Hindlimb muscle (tissue), 1 donor: ENCODE measurements at places on chromosomes 13 and 19. TPM values are rescaled to one million over a fixed set of nuclear protein-coding genes. Genes with fewer than 3 reads are reported as not detected.

DNA sequence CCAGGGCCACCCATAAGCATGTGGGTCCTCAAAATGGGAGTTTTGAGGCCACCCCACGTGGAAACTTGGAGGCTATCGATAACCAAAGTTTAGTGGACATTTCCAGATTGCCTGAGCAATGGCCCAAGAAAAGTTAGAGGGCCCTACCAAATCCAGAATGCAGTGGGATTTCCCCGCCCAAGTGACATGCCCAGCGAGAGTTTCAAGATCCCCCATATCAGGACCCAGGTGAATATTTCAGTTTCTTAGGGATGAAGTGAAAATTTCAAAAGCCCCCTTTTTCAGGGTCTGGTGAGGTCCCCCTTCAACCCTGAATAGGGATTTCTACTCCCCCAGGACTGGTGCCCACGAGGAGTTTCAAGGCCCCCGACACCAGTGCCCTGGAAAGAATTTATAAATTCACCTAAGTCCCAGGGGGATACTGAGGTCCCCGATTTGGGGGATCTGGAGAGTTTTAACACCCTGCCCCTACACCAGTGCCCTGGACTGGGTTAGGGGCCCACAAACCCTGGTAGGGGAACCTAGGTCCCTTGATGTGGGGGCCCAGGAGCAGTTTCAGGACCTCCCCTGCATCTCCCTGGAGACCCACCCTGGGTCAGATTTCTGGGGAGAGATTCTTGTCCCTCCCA, 695 bp downstream of the BST2 start:
- DNase-seq, result no peak

Gene ZNF486
- 4.9 TPM for polyA plus RNA-seq

Gene PLVAP
- 68.7 TPM for polyA plus RNA-seq

GRCh38 chr13:45873491-45874325, 22.2 kb upstream of the SIAH3 start:
- no peak for DNase-seq

DNA sequence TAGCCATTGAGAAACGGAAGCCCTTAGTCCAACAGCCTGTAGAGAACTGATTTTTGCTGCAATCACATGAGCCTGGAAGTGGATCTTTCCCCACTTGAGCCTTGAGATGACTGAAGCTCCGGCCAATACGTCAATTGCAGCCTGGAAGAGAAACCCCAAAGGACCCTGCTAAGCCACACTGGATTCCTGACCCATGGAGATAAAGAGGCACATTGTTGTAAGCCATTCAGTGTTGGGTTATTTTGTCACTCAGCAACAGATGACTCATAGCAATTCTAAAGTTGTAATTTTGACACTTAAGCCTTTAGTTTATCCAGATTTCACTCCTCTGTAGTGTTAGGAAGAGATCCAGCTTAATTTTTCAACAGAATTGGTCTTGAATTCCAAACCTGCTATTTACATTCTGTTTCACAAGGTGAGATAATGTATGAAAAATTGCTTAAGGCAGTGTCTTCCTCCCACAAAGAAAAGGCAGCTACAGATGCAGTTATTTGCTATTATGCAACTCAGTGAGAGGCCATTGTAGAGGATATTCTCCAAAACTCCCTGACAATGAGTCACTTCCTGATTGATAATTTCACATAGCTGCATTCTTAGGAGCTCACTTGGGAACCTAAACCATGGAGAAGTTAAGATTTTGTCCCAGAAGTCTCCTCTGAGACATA, 59.4 kb upstream of the TSHZ3 start:
- DNase-seq, result no peak

- no peak for DNase-seq
Observed at GRCh38 chr19:3644351-3645066, 17.9 kb upstream of the CACTIN start.

Gene CBY2
- polyA plus RNA-seq, result not detected

DNA sequence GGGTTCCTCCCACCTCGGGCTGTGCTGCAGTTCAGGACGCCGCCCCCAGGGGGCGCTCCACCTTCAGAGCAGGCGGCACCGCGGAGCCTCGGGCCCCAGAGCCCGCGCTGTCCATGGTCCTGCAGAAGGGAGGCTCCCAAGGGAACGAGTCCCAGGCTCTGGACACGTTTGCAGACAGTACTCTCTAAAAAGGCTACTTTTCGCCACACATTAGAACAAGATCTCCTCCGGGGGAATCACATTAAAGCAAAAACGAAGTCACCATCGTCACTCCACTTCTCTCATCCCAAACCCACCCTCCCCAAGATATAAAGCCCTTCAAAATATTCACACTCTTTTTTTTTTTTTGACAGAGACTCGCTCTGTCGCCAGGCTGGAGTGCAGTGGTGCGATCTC, 4.6 kb upstream of the SIGLEC10 start:
- peak; percentile 60 for DNase-seq

GRCh38 chr13:23670793-23671192, 100.6 kb downstream of the TNFRSF19 start:
- DNase-seq, result no peak

DNA sequence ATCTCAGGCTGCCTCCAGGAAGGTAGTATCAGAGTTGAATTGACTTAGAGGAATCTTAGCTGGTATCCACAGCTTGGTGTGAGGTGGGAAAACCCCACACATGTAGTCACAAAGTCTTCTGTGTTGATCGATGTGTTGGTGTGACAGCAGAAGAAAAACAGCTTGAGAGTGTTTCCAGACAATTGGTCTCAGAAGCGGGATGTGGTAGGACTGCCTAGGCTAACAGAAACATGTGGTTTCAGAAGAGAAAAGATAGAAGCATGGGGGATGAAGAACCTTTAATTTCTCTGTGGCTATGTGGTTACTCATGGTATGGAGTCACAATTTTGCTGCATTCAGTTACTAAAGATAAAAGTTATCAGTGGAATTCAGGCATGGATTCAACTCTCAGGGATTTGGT, 134.7 kb upstream of the SLITRK5 start:
- no peak for DNase-seq

- DNase-seq, result no peak
Observed at GRCh38 chr13:46097015-46097414, 7.8 kb downstream of the CPB2 start.

GRCh38 chr19:9073806-9074205, 13.1 kb upstream of the OR1M1 start:
- DNase-seq, result no peak

GRCh38 chr19:17511724-17512573, 500 bp downstream of the PGLS start:
- DNase-seq, result peak; percentile 87

GRCh38 chr13:26973295-26973694, 198.3 kb downstream of the USP12 start:
- no peak for DNase-seq

Gene THSD8
- 2.2 TPM for polyA plus RNA-seq

GRCh38 chr19:14052470-14052869, 9.4 kb downstream of the PALM3 start:
- DNase-seq, result no peak

GRCh38 chr13:46382224-46382623, 4.8 kb downstream of the RUBCNL start:
- no peak for DNase-seq

GRCh38 chr13:19567820-19568534, 6.6 kb upstream of the TPTE2 start:
- no peak for DNase-seq

DNA sequence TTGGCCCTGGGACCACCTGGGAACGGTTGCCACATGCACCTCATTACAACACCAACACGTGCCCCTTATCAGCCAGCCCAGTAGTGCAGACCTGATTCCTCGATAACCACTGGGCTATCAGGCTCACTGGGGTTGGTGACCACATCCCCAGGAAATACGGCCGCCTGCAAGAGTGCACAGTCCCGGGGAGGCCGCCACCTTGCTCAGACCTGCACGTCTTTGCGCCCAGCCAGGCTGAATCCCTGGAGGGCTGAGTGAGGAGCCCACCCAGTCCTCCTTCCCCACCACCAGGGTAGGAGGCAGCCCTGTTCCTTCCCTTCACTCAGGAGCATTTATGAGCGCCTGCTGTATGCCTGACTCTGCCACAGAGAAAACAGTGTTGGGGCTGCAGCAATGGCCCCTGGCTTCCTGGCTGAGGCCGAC, 67.8 kb downstream of the CEBPG start:
- DNase-seq, result no peak

- no peak for DNase-seq
Observed at GRCh38 chr19:11617180-11618062, 20.1 kb downstream of the ZNF627 start.

DNA sequence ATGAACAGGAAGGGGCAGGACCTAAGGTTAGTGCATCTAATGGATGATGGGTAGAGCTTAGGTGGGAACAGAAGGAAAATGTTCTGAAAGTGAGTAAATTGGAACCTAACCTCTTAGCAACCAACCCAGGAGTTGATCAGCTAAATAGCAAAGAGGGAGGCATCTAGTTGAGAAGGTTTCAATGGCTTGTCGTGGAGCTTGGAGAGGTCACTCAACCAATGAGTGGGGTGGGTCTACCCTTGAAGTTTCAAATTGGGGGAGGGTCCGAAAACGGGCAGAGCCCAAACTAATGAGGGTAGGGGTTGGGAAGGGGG, 5.7 kb upstream of the SHKBP1 start:
- no peak for DNase-seq

- no peak for DNase-seq
Observed at GRCh38 chr19:16527971-16528521, 14.2 kb downstream of the CHERP start.

GRCh38 chr13:32746474-32746873, 160.2 kb downstream of the PDS5B start:
- no peak for DNase-seq

DNA sequence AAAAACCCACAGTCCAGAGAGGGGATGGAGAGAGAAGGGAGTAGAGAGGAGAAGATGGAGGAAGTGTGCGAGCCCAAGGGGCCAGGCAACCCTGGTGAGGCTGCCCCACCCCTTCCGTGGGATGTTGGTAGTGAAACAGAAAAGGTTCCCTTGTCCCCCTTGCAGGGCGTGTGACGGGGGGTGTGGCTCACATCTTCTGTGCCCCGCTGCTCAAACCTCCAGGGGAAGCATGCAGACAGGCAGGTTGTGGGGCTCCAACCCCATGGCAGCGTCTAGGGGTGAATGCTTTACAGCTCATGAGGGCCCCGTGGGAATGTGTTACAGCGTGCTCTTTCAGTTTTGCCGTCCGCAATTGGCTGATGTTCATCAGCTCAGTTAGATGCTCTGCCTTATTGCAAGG, 14.7 kb upstream of the EVI5L start:
- DNase-seq, result no peak

GRCh38 chr13:28734906-28735305, 16.1 kb upstream of the SLC46A3 start:
- no peak for DNase-seq

DNA sequence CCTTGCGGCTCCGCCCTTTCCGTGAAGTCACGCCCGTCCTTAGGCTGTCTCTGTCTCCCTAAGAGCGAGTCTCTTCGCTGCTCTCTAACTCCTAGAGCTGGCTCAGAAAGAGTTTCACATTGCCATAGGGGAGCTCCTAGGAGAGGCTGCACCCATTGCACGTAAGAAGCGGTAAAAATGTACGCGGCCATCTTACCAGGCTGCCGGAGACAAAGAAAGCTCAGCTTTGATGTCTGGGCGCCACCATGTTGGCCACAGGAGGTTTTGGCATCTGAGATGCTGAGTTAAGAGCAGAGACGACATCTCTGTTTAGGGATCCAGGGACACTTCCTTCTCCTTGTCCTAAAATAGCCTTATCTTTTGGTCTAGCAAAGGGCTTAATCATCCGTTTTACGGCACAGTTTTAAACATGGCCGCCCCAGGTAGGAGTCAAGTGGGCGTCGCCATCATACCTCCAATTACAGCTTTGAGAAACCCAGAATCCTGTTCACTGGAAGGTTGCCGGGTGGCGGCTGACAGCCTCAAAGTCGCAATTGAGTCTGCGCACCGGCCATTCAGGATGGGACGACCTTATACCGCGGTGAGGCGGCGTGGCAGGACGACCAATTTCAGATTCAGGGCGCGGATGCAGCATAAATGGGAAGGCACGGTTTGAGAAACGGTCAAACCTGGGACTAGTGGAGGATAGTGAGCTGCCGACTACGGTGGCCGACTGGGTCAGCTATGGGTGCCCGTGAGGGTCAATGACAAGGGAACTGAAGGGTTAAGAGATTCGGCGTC, at the start of gene ZNF793:
TSS of gene ZNF793 (plus strand) at position 553 of the 780 bp plus-strand sequence. CDS start 16,501 bp downstream, outside the sequence.
- DNase-seq, result peak; percentile 81

Gene ADGRE3
- polyA plus RNA-seq, result not detected

Gene FAAP24
- polyA plus RNA-seq, result 1.3 TPM

Gene TINCR
- polyA plus RNA-seq, result 0.86 TPM

DNA sequence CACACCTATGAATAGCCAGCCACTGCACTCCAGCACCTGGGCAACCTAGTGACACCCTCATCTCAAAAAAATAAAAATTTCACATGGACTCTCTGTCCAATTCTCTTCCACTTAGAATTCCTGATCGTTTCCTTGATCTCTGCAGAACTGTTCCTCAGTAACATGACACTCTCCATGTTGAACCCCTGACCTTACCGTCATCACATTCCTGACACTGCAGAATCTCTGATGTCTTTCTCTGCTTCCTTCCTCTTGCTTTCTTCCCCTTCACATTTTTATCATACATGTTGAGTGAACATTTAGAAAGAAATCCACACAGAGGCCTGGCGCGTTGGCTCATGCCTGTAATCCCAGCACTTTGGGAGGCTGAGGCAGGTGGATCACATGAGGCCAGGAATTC, 15.0 kb downstream of the ZNF114 start:
- DNase-seq, result no peak

DNA sequence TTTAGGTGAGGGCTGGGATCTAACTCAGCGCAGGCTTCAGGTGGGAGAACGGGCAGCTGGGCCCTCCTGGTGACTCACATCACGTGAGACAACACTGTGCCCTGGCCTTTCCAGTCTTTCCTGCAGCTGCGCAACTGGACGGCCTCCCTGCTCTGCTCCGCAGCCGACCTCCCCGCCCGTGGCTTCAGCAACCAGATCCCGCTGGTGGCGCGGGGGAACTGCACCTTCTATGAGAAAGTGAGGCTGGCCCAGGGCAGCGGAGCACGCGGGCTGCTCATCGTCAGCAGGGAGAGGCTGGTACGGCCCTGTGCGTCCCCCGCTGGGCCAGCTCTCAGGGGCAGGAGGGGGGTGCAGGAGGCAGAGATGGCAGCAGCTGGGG, 8.8 kb downstream of the SPPL2B start:
- DNase-seq, result peak; percentile 70

Gene SYNE4
- polyA plus RNA-seq, result 0.27 TPM

DNA sequence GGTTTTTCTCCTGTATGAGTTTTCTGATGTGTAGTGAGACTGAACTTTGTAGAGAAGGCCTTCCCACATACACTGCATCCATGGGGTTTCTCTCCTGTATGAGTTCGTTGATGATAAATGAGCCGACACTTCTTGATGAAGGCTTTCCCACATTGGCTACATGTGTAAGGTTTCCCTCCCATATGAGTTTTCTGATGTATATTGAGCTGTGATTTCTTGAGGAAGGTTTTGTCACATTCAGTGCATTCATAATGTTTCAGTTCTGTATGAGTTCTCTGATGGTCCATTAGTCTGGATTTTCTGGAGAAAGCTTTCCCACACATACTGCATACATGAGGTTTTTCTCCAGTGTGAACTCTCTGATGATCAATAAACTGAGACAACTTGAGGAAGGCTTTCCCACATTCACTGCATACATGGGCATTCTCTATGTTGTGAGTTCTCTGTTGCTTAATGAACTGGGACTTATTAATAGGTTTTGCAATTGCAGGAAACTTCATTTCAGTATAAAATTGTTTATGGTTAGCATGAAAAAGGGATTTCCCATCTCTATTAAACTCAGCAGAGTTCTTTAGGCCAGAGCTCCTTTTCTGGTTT, 7.5 kb upstream of the ZNF350 start:
- no peak for DNase-seq

Gene BCAM
- 262 TPM for polyA plus RNA-seq
